ENCODE measurements at places on chromosomes 16 and 17.

- no peak overlapping the region for H3K27ac ChIP-seq
- H3K36me3 ChIP-seq: no peaks in the 10 kb centered on the region
- DNase-seq: no peak
- no peaks in the 10 kb centered on the region for H3K4me1 ChIP-seq
- H3K27me3 ChIP-seq: no peaks in the 10 kb centered on the region
Measured at GRCh38 chr16:58037365-58038057, 12.0 kb downstream of the MMP15 start.

DNA sequence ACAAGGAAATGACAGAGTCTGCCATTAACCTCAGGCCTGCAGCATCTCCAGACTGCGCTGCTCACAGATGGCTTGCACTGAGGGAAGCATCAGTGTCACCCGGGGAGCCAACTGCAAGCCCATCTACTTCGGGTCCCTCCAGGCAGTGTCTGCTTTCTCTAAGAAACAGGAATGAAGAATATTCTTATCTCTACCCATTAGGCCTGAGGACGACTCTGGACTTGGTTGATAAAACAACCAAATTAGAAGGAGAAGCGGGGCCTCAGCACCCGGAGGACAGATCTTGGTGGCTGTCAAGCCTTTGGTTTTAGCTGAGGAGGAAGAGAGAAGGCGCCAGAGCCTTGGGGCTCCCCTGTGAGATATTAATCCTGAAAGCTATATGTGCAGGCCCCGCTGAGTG lies 19.5 kb upstream of the MGAT5B start:
- H3K4me1 ChIP-seq: no peaks in the 10 kb centered on the region
- H3K27me3 ChIP-seq: peaks cover 37% of the 10 kb centered on the region
- H3K4me3 ChIP-seq: no peak overlapping the region

DNA sequence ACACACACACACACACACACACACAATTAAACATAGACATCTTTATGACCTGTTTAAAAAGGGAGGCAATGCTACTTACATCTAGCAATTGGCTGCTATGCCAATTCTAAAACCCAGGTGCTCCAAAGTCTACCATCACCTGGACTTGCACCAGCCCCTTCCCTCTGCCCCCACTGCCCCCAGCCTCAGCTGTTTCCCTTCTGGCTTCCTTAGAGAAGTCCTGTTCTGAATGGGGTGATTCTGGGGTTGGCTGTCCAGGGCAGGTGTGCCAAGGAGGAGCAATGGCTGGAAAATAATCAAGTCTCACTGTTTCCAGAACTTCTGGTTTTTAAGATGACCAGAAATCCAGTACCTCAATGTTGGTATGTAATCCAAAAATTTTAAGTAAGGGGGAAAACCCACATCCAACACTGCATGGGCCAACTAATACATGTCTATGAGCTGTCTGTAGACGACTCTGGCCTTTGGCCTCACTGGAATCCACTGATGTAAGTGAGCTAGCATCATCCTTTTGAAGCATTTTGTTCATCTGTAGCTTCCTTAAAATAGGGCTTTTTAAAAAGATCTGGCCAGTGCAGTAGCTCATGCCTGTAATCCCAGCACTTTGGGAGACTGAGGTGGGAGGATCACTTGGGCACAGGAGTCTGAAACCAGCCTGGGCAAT lies 2.1 kb downstream of the IFT20 start:
- peak overlapping the region; percentile 86 for H3K4me3 ChIP-seq
- peaks cover 38% of the 10 kb centered on the region for H3K4me1 ChIP-seq
- peaks cover 11% of the 10 kb centered on the region for H3K36me3 ChIP-seq
- peak; percentile 54 for DNase-seq

DNA sequence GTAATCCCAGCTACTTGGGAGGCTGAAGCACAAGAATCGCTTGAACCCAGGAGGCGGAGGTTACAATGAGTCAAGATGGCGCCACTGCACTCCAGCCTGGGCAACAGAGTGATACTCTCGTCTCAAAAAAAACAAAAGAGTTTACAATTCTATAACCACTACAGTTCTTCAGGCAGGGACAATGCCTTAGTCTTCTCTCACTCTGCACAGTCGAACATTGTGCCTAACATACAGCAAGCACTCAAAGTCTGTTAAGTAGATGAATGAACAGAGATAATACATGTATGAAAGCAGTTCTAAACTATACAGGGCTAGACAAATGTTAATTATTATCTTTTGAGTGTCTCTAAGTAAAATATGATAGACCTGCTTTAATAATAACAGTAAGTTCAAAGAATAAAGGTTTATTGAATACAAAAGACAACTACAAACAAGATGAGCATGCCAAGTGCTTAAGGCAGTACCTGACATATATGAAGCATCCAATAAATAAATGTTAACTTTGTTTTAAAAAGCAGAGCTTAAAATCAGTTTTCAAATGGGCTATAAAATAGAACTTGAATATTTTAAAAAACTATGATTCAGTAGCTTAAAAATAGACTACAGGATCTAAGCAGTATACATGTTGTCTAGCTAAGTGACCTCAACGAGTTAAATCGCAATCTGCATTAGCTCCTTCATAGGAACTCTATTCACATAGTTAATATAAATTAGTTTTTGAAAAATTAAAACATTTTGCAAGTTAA lies 19.3 kb downstream of the INTS2 start:
- DNase-seq: no peak
- H3K36me3 ChIP-seq: peaks cover 40% of the 10 kb centered on the region
- H3K27me3 ChIP-seq: no peaks in the 10 kb centered on the region
- H3K4me3 ChIP-seq: no peak overlapping the region

DNA sequence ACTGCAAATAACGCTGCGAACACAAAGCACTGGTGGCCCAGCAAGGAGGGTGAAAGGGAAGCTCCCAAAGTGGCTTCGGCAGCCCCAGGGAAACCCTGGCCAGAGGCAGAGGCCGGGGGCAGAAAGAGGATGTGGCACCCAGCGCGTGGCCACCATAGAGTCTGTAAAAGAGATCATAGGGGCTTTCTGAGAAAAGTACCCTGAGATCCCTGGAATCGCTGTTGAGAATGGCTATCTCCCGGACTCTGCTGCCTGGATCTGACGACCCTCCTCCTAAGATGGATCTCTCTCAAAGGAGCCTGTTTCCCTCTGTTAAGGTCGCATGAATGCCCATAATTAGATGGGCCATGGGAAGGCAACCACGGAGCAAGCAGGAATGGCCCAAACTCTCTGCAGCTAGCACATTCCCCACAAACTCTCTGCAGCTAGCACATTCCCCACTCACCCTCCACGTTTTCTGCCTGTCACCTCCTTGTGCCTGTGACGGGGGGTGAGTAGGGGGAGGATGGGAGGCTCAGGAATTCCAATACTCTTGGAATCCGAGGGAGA lies 364.4 kb downstream of the XYLT1 start:
- H3K27me3 ChIP-seq: no peaks in the 10 kb centered on the region
- no peaks in the 10 kb centered on the region for H3K4me1 ChIP-seq
- H3K27ac ChIP-seq: no peak overlapping the region

GRCh38 chr16:85507342-85507741 lies 105.8 kb upstream of the GSE1 start:
- no peaks in the 10 kb centered on the region for H3K4me1 ChIP-seq
- H3K27ac ChIP-seq: no peak overlapping the region
- no peaks in the 10 kb centered on the region for H3K27me3 ChIP-seq

- H3K27me3 ChIP-seq: peaks cover 36% of the 10 kb centered on the region
- DNase-seq: no peak
- no peak overlapping the region for H3K27ac ChIP-seq
- H3K4me1 ChIP-seq: 0 out of 2 replicates have a peak, but pooled peaks cover 3% of the 10 kb centered on the region
Measured at GRCh38 chr17:78132767-78133178, 2.2 kb downstream of the TMC8 start.

GRCh38 chr17:37745801-37746426 lies 1.1 kb upstream of the HNF1B start:
- H3K36me3 ChIP-seq: no peaks in the 10 kb centered on the region
- H3K4me1 ChIP-seq: no peaks in the 10 kb centered on the region
- no peak overlapping the region for H3K27ac ChIP-seq

GRCh38 chr16:56777482-56777881 lies 47.6 kb downstream of the NUP93 start:
- peak; percentile 85 for DNase-seq
- H3K27me3 ChIP-seq: no peaks in the 10 kb centered on the region
- peaks cover 23% of the 10 kb centered on the region for H3K4me1 ChIP-seq
- peak overlapping the region; percentile 28 for H3K4me3 ChIP-seq
- H3K27ac ChIP-seq: peak overlapping the region; percentile 71

GRCh38 chr16:72066747-72067146 lies 3.7 kb downstream of the HPR start:
- H3K4me3 ChIP-seq: no peak overlapping the region
- DNase-seq: peak; percentile 65
- H3K4me1 ChIP-seq: no peaks in the 10 kb centered on the region

- no peaks in the 10 kb centered on the region for H3K4me1 ChIP-seq
- no peak overlapping the region for H3K27ac ChIP-seq
- DNase-seq: no peak
Measured at GRCh38 chr16:84766978-84767773, 52.6 kb upstream of the CRISPLD2 start.

DNA sequence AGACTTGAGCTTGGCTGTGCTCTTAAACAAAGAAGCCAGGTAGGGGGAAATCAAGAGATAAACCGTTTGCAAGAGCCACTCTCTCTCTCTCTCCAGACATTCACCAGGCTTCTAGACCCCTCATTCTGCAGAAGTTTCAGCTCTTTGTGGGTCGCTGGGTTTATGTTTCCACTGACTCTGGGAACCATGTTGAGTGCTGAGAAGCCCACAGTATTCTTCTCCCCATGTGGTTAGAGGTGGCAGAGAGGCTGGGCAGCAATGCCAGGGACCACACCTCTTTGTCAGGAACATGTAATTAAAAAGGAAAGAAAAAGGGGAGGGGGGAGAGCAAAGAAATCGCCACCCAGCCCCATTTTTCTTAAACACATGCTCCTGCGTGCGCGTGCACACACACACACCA lies 154.8 kb upstream of the SOX9 start:
- H3K4me3 ChIP-seq: no peak overlapping the region
- H3K4me1 ChIP-seq: no peaks in the 10 kb centered on the region
- no peaks in the 10 kb centered on the region for H3K27me3 ChIP-seq
- no peaks in the 10 kb centered on the region for H3K36me3 ChIP-seq
- no peak overlapping the region for H3K27ac ChIP-seq
- no peak for DNase-seq

DNA sequence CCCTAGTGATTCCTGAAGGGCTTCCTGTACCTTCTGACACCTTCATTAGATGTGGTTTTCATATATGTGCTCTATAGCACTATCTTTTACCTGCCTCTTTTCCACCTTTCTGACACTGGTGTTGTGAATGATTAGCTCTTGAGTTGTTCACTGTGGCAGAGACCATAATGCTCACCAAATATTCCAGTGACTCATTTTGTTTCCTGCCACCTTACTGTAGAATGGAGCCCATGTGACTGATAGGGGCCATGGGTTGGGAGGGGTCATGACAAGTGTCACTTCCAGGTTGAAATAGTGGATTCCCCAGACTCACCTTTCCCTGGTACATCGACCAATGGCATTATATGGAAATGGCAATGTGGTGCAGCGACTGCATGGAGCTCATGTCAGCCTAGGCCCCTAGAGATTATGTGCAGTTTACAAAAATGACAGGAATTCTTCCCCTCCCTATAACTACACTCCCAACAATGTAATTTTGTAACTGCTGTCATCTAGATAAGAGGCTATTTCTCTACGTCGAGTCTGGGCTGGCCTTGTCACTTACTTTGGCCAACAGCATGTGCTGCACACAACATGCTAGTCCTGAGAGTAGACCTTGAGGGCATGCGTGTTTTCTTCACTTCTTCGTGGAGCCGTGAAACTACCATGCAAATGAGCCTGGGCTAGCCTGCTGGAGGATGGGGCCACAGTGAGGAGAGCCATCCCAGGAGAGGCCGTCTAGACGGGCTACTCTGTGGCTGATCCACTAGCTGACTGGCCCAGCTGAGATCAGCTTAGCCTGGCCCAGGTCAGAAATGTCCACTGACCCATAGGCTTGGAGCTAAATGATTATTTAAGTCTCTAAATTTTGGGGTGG lies 409.5 kb downstream of the CA10 start:
- no peaks in the 10 kb centered on the region for H3K4me1 ChIP-seq
- no peaks in the 10 kb centered on the region for H3K36me3 ChIP-seq
- H3K4me3 ChIP-seq: no peak overlapping the region
- no peak for DNase-seq
- no peaks in the 10 kb centered on the region for H3K27me3 ChIP-seq
- H3K27ac ChIP-seq: no peak overlapping the region

DNA sequence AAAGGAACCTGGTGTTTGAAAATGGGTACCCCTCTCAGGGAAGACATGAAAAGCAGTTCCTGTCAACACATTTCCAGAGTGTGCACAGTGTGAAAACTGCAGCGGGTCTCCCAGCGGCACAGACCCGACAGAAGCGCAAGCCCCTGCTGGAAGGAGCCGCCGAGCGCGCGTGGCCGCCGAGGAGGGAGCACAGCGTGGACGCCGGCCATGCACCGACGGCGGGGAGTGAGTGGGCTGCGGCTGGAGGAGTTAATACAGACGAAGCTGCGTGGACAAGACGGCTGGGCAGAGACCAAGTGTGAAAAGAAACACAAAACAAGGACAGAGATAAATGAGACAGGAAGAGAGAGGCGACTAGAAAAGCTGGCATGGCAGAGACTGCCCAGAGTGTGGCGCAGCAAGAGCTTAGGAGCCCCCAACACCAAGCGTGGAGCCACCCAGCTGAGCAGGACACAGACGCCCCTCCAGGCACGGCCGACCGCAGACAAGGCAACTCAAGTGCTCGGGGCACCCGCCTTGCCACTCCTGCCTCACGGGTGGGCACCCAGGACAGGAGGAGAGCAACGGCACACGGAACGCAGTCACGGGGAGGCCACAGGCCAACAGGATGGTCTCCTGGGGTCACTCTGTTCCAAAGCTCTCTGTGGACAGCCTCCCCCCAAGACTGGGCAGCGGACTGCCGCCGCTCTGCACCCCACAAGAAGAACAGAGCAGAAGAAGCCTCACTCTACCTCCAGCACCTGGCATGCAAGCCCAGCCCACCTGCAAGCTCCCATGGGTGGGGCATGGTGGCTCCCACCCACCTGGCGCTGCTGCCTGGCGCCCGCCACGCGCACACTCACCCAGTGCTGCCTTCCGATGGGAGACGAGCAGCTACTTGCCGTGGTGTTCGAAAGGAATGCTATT lies 16.5 kb downstream of the SLC16A3 start:
- peaks cover 35% of the 10 kb centered on the region for H3K4me1 ChIP-seq
- H3K36me3 ChIP-seq: peaks cover 25% of the 10 kb centered on the region
- H3K27me3 ChIP-seq: no peaks in the 10 kb centered on the region
- DNase-seq: no peak
- no peak overlapping the region for H3K4me3 ChIP-seq

DNA sequence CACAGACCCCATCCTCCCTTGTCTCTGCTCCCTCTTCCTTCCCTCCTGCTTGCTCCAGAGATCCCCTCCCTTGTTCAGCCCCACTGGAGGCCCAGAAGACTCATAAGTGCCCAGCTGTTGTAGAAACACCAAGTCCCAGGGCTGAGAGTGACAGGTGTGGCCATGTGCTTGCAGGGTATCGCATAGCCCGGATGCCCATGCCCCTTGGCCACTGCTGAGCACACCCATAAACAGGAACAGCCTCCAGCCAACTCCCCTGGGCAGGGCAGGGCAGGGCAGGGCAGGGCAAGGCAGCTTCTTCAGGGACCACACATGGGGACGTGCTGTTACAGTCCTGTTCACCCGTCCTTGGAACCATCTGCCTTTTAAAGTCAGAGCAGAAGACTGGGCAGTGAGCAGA lies 2.0 kb downstream of the CACNG1 start:
- no peak overlapping the region for H3K27ac ChIP-seq
- no peak for DNase-seq
- H3K27me3 ChIP-seq: peaks cover 10% of the 10 kb centered on the region
- H3K4me3 ChIP-seq: no peak overlapping the region
- no peaks in the 10 kb centered on the region for H3K4me1 ChIP-seq

GRCh38 chr16:881219-882097 lies 80.9 kb upstream of the GNG13 start:
- no peak overlapping the region for H3K4me3 ChIP-seq
- H3K27me3 ChIP-seq: no peaks in the 10 kb centered on the region
- no peaks in the 10 kb centered on the region for H3K4me1 ChIP-seq
- DNase-seq: no peak
